NCI-H1092 (cell line): ENCODE measurements at places on chromosomes 6 and 20.

- DNase-seq = no peak
Observed at GRCh38 chr6:39260456-39260855, 31.2 kb upstream of the KCNK5 start.

DNA sequence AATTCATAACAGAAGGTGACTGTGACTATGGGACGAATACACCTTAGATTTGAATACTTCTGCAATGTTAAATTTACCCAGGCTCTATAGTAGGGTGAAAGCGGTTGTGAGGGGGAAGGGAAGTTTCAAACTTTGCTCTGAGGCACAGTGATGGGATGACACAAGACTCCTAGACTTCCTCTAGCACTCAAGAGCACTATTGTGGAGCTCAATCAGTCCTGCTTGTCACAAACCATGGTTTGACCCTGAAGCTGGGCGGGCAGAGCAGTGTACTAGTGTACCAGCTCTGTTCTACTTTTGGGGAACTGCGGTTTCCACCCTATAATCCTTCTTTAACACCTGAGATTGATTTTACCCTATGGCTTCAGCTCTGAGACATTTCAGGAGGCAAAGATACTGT lies 17.1 kb downstream of the TRIM27 start:
- DNase-seq = no peak

GRCh38 chr20:4726710-4727397 lies 5.1 kb downstream of the PRND start:
- no peak for DNase-seq

- no peak for DNase-seq
Observed at GRCh38 chr6:24145690-24146131, 19.7 kb downstream of the NRSN1 start.

DNA sequence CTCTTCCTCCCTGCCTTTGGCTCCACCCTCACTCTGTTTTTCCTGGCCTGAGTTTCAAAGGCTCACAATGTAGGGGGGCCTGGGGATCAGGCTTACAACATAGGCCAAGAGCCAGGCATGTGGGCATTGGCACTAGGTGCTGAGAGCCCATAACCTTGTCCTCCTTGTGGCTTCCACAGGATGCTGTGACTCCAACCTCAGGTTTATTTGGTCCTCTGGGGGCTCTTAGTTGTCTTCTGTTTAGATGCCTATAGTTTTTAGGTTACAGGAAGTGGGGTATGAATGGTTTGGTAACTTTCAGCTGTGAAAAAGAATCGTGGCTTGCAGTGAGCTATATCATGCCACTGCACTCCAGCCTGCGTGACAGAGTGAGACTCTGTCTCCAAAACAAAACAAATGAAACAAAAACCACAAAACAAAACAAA lies 25.6 kb downstream of the MMP24 start:
- DNase-seq = no peak

GRCh38 chr6:12115492-12115891 lies 103.4 kb downstream of the HIVEP1 start:
- no peak for DNase-seq

DNA sequence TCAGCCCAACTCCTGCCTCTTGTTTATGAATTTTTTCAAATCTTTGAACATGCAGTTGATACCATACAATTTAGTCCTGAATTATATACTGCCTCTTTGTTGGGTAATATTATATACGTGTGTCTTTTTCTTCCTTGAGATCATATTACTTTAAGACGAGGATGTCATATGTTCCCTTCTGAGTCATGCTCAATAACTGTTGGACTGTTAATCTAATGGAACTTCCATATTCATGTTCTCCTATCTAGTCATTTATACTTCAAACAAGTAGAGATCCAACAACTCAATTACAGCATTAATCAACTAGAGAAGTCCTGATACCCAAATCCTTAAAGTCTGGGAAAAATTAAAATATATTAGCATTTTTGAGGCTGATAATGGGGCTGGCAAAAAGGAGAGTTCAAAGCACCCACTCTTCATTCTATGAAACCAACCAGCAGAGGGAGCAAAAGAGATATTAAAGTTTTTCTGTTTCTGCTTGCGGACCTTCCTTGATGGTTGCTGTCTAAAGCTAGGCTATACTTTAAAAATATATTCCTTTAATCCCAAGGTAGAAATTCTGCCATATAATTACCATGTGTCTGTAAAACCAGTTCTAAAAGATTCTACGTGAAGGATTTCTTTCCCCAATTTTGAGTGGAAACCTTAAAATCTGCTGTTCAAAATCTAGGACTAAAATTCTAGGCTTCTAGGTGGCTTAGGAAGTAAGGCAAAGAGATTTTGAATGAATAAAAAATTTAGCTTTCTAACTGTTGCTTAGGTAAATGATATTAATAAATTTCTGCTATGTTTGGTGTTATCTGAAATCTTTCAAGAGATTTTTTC lies 498.9 kb downstream of the BCKDHB start:
- DNase-seq = no peak

- no peak for DNase-seq
Observed at GRCh38 chr6:68572525-68572924, 62.6 kb upstream of the ADGRB3 start.

GRCh38 chr20:10322073-10323012 lies 103.7 kb downstream of the SNAP25 start:
- DNase-seq = no peak

- no peak for DNase-seq
Observed at GRCh38 chr6:104281370-104281769, 578.3 kb downstream of the HACE1 start.

DNA sequence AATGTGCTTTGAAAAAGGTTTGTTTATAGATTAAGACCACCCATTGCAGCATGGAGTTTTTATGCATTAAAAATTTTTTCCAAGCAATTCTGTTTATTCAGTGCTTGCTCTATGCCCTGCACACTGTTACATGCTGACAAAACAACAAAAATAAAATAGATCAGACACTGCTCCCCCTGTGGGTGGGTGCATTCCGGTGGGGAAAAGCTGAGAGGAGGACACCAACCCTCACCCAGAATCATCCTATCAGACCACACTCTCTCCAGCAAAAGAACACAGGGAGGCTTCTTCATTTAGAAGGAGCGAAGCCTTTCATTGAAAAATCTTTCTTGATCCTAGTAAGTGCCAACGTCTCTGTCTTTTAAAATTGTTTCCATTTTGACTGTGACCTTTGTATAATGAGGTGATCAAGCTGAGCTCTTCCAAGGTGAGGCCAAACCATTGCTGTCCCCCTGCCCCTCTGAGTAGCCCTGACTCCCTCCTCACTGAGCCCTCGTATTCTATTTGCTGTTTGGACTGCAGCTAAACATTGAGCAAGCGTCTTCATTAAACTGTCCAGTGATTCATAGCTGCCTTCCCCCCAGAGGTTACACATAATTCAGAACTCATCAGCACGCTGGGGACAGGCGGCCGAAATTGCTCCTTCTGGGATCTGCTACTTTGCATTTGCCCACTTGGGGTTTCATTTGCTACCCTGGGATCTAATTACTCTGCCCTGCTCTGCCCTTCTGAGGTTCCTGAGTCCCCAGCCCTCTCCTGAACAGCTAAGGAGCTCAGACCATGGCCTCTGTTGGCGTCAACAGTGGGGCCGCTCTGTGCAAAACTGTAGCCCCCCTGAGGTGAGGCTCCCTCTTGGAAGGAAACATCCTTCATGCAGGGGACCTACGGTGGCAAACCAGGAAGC lies 102.4 kb downstream of the F13A1 start:
- no peak for DNase-seq

DNA sequence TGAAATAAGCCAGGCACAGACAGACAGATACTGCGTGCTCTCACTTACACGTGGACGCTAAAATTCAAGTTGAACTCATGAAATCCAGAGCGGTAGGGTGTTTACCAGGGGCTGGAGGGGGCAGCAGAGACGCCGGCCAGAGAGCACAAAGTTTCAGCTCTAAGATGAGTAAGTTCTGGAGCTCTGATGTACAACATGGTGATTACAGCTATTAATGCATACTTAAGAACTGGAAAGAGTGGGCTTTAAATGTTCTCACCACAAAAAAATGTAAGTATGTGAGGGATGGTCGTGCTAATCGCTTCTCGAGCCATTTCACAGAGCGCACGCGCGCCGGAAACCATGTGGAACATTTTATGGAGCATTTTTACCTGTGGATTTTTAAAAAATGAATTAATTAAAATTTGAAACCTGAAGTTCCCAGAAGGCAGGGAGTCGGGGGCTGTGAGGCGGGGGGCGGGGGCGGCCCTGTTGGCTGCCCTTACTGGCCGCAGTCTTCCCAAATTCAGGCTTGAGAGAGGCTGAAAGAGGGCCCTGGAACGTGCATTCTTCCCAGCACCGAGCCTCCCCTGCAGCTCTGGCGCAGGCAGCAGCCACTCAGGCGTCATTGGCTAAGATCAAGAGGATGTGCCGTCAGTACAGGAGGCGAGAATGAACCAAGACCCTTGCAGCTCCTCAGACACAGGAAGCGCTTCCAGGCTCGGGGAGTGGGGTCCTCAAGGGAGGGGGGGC lies 8.5 kb upstream of the SLCO4A1 start:
- no peak for DNase-seq

- no peak for DNase-seq
Observed at GRCh38 chr20:52777171-52777570, 195.0 kb upstream of the TSHZ2 start.

- DNase-seq = no peak
Observed at GRCh38 chr6:144248003-144248402, 37.1 kb upstream of the UTRN start.

DNA sequence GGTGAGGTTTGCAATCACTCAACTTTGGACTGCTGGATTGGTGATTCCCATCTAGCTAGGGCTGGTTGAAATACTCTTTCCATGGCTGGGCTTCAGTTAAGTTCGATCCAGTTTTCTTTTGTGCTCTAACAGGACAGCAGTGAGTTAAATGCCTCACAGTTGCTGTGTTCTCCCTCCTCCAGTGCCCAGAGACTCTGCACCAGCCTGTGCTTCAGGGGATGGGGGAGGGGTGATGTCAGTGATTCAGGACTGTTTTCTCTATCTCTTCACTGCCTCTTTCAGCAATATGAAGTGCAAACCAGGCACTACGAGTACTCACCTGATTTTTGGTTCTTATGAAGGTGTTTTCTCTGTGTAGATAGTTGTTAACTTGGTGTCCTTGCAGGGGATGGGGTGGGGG lies 88.2 kb upstream of the FAM83B start:
- DNase-seq = no peak

DNA sequence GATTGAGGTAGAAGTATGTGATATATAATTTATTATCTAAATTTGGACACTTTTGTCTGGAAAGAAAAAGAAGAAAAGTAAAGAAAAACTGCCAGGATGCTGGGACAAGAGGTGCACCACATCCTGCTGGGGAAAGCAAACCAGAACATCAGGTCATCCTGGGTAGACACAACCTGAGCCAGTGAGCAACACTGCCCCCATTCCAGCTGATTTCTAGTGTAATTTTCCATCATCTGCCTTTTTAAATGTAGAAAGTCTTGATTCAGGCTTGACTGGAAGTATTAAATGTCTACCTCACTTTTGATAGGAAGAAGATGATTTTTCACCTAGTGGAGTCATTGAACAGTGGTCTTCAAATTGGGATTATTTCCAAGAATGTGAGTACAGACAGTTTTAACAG lies 1164.5 kb upstream of the CITED2 start:
- no peak for DNase-seq

DNA sequence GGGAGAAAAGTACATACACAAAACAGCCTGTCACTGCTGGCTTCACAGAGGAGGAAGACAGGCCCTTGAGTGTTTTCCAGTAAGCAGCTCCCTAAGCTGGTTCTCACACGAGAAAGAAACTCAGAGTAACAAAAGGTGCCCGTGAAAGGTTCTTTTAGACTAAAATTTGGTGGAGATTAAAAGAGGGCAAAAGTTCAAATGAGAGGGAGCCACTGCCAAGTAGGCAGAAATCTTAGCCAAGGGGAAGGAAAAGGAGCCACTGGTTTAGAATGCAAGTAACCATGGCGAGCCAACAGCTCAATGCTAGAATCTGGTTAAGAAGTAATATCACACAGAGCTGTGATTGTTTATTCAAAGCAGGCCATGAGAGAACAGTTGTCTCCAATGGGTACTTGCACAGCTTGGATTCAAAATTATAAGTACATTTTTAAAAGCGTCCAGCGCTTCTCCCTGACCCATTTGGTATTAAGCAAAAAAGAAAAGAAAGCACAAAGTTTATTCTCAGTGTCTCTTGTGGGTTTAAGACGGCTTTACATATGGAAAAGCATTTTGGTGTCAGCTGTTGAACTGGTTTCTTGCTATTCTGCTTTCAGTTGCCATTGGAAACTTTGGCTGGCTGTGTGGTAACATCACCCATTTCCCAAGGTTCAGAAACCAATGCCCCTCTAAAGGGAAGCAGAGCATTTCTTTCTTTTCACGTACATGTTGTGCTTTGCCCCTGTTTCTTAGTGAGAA lies 648.5 kb downstream of the RNF144B start:
- DNase-seq = no peak

- no peak for DNase-seq
Observed at GRCh38 chr6:129662980-129663431, 47.0 kb downstream of the ARHGAP18 start.

DNA sequence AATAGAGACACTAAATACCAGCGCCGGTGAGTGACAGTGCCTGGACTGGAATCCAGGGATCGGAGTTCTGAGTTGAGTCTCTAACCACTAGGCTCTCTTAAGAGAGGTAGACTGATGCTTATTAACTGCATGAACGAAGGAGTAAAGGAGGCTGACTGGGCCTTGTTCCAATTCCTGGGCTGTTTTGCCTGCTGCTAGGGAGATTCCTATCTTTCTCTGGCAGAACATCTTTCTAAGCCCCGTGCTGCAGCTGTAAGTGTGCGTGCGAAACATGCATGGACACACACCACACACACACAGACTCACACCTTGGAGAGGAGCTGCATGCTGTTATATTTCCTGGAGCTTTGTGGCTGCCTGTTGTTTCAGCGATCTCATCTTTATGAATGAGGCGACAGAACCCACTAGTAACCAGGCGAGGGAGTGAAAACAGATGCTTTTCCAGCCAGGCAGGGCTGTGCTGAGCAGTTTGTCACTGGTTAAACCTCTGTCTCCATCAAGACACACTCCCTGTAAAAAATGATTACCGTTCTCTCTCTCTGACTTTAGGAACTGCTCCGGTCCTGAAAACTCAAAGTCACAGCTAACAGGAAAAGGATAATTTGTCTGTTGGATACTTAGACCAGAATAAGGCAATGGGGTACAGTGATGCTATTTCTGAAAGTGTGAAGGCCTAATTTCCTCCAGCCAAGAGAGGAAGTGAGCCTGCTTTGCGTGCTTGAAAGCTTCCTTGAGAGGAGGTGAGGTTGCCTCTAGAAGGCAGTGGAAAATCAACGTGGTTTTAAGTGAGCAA lies 157.4 kb upstream of the ZNF217 start:
- no peak for DNase-seq

- DNase-seq = no peak
Observed at GRCh38 chr6:160791459-160791858, 89.4 kb downstream of the PLG start.

- no peak for DNase-seq
Observed at GRCh38 chr6:136315594-136315993, 25.9 kb upstream of the BCLAF1 start.

DNA sequence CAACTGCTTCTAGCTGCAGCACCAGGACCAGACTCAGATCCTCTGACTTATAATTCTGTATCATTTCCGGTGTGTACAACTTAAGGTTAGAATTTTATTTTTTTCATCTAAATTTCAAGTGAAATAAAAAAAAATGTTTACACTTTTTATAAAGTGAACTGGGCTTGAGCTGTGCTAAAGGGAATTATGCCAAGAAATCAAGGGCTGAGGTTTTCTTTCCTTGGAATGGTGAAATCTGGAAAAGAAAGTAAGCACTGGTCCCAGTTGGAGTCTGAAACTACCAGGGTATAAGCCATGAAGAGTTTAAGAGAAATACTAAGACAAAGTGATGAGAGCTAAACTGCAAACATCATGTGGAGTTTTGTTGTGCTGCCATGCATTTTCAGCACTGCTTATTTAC lies 21.7 kb upstream of the FYN start:
- DNase-seq = no peak

GRCh38 chr6:15484140-15484539 lies 178.7 kb downstream of the DTNBP1 start:
- no peak for DNase-seq
